ENCODE measurements at places on chromosomes 4 and X.

- DNase-seq = no peak
These were observed 7.7 kb upstream of the WDR13 start for GRCh38 chrX:48589482-48590162.

GRCh38 chr4:11423465-11423864 lies 5.2 kb downstream of the HS3ST1 start:
- no peak for DNase-seq

DNA sequence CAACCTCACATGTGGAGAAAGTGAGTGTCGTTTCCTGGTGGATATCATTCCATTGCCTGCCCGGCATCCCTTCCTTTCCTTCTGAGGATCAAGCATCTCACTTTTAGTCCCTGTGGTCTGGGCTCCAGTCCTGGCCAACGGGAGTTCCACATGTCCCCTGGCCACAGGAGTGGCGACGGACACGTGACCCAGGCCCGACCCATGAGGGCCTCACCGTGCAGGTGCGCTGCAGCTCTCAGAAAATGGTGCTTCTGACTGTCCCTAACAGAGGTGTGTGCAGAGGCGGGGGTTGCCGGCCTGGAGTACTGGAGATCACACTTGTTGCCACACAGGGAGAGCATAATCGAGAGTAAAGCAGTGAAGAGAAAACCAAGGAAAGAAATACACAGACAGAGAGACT lies 476.9 kb upstream of the FRG1 start:
- no peak for DNase-seq

DNA sequence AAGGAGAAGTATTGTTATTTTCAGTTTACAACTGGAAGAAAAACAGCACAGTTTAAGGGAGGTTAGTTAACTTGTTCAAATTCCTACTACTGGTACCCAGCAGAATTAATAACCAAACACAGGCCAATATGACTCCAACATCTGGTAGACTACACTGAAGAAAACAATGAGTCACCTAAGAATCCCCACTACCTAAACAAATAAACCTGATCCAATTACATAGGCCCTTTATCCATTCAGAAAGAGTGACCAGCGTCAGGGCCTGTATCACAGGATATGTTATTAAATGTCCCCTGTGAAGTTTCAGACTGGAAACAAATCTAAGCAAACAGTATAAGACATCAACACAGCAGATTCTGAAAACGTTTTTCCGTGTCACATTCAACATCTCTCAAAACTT lies 492.5 kb upstream of the INTU start:
- DNase-seq = no peak

- no peak for DNase-seq
These were observed 123.7 kb downstream of the CBR4 start for GRCh38 chr4:168886351-168886750.

DNA sequence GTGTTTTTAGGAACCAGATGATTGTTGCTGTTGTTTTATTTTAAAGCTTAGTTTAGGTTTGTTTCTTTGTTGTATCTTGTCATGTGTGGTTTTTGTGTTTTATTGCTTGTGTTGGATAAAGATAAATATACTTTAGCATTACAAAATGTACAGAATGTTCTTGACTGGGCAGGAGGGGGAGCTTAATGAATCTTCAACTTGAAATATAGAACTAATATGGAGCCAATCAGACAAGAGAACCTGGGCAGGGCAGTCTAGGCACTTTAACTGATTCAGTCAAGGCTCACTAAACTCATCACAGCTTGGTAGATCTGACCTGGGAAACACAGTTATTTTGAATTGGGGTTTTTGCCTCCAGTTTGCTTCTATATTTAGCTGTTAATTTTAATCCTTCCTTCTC lies 304.2 kb downstream of the ARHGAP24 start:
- DNase-seq = no peak

GRCh38 chrX:42495139-42495538 lies 282.8 kb downstream of the PPP1R2C start:
- no peak for DNase-seq

DNA sequence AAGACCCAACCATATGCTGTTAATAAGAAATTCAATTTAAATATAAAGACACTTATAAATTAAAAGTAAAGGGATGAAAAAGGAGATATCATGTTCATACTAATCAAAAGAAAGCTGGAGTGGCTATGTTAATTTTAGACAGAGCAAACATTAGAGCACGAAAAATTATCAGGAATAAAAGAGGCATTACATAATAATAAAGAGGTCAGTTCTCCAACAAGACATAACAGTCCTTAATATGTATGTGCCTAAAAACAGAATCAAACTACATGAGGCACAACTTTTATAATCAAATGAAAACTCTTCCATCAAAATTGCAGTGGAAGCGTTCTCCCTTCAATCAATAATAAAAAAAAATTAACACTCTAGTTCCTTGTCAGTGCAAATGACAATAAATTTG lies 62.6 kb downstream of the ARHGEF6 start:
- DNase-seq = no peak

DNA sequence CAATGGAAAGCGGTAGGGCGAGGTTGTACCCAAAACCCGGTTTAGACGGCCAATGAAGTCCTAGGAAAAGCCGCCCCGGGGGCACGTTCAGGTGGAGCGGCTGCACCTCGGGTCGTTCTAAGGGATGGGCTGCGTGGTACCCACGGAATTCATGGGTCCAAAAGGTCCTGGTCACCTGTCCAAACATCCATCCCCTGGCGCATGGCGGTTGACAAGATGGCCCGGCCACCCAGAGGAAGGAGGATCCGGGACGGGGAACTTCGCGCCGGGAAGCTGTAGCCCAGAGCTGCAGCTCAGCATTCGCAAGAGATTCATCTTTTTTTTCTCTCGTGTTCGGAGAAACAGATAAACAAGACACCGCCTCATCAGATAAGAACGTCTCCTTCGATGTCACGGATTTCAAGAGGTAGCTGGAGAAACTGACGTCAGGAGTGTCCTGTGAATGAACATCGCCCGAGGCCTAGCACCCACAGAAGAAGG lies 10.9 kb downstream of the PITX2 start:
- no peak for DNase-seq

DNA sequence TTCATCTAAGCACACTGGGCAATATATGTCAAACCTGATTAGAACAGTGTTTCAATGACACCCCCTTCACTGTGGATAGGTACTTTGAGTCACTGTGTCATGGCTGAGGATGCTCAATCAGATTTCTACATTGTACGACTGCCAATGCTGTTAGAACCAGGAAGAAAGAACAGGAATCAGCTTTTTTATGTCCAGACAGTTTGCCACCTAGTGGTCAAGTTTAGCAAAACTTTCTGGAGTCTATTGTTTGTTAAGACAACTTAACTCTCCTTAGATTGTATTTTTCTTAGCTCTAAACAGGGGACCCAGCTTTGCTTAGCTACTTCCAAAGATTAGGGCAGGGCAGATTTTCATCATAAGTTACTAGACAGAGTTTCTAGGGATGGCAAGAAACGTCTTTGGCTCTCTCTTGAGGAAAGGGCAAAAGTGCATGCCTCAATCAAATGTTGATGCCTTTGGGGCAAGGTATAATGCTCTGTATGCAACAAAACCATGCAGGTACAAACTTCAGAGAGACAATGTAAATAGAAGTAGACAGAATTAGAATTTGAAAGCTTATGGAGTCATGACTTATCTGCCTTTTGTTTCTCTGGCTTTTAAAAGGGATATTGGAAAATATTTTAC lies 40.5 kb upstream of the BMP3 start:
- DNase-seq = peak; percentile 15

DNA sequence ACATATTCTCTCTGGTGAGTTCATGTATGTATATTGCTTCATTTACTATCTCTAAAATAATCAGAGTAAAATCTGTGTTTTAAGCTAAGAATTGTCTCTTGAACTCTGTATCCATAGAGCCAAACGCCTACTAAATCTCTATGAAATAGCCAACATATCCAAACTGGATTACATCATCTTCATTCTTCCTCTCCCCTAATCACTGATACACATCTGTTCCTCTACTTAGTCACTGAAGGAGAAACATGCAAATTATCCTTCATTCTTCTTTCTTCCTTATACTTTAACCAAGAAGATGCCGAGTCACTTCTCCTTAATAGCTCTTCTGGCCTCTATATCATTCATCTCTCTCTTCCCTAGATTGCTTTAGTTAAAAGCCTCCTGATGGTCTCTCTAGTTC lies 630.4 kb upstream of the FTHL17 start:
- no peak for DNase-seq

DNA sequence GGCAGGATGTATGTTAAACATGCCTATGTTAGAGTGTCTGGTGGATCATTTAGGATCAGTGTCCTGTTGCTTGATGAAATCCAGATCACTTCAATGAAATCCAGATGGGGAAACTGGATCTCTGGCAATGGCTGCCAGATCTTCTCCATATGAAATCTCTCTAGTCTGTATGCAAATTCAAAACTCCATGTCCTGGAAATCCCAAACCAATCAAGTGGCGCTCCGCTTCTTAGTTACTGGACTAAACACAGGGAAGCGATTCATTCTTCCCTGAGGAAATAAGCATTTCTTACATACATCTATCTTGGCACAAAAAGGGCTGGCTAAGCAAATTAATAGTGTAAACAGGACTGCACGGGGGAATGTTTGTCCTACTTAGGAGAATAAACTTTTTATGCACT lies 94.9 kb downstream of the HDAC8 start:
- no peak for DNase-seq

DNA sequence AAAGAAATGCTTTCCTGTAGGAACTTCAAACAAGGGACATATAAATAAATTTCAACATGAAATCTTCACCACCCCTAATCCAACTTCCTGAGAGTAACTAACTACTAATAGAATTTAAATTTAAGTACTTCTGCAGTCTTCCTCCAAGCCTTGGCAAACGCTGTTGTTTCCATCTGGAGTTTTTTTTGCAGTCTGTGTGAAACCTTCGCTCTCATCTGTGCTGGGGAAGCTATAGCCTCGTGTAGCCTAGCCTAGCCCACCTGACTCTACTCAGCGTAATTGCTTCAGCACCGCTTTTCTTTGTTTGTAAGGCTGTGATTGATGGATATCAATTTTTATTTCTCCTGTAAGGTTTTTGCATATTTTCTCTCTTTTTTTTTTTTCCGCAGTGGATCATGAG lies 30.9 kb downstream of the STOX2 start:
- DNase-seq = no peak

GRCh38 chr4:113781439-113782040 lies 20.0 kb upstream of the CAMK2D start:
- peak; percentile 24 for DNase-seq

GRCh38 chr4:102717448-102718092 lies 43.2 kb downstream of the MANBA start:
- no peak for DNase-seq

DNA sequence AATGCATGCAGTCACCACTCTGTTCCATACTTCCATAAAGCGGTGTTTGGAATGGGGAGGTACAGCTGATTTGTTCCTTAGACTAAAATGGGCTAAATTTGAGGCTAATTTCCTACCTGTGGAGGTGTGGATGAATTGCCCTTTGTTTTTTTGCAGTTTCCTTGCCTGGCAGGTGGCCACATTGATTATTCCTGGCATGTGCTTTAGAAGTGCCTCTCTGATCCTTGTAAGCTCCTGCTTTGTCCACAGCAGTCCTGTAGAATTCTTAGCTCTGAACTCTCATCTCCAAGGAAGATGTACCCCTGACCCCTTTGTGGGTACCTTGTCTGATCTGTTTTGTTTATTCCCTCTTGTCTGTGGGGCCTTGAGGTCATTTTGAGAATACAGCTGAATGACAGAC lies 136.8 kb downstream of the ADGRL3 start:
- no peak for DNase-seq

- DNase-seq = no peak
These were observed 100.7 kb upstream of the FAM9C start for GRCh38 chrX:13144927-13145655.

DNA sequence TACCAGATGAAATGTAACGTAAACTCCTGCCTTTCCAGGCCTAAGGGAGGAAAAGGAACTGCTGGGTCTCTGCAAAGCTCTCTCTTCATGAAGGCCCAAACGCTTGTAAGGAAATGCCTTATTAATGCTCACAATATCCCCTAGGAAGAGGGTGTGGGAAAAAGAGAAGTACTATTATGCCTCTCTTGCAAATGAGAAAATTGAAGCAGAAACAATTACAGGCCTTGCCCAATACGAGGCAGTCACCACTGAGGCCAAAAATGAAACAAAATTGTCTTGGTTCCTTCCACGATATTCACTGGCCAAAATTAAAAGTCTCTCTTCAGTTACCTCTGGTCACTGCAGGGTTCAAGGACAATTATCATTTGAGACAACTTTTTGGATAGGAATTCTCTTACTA lies 3.2 kb downstream of the SCARB2 start:
- DNase-seq = no peak

GRCh38 chrX:97867266-97867665 lies 983.6 kb downstream of the RPA4 start:
- no peak for DNase-seq

GRCh38 chr4:16530688-16531635 lies 304.7 kb upstream of the TAPT1 start:
- no peak for DNase-seq

DNA sequence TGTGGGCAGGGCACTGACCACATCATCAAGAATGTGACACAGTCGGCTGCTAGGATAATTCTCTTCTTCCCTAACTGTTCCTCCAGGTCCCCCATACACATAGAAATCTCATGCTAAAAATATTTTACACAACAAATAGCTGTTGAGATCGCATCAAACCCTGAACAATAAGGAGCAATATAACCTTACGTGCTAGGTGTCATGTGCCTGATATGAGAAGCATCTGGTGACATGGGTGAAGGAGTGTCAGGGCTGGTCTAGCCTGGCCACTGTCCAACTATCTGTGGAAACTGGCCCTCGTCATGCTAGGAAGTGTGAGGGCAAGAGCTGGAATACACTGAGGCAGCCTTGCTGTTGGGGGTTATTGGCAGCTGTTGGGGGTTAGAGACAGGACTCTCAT lies 167.3 kb upstream of the PGRMC2 start:
- DNase-seq = no peak

- DNase-seq = no peak
These were observed 29.4 kb upstream of the CENPU start for GRCh38 chr4:184763150-184763780.

- no peak for DNase-seq
These were observed 55.5 kb upstream of the FBXW7 start for GRCh38 chr4:152591396-152591795.

DNA sequence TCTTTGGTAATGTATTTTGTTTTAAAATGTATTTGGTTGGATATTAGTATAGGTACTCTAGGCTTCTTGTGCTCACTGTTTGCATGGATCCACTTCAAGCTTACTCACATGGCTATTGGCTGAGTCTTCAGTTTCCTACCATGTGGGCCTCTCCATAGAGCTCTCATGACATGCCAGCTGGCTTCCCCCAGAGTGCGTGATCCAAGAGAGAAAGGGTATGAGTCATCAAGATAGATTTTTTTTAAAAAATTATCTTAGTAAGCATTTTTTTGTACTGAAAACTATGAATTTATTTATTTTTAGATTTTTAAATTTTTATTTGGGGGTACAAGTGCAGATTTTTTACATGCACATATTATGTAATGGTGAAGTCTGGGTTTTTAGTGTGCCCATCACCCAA lies 219.1 kb upstream of the AMOT start:
- no peak for DNase-seq

- no peak for DNase-seq
These were observed 389.7 kb downstream of the GPM6A start for GRCh38 chr4:175422331-175422730.

Measured in GM12864 (cell line).